ENCODE measurements at places on chromosomes 16 and 17.

DNA sequence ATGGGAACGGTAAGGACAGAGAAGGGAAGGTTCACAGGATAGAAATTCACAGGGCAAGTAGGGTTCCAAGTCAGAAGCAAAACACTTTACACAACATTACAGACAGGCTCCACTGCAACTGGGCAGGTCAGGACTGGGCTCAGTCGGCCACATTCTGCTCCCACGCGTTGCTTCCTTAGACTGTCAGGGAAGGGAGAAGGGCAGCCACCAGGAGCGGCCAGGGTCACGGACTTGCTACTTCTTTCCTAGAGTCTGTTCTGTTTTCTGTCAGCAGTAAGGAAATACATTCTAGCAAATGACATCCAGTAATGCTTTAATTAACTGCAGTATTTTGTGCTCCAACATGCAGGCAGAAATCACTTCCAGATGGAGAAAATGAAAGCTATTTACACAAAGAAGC, 160.3 kb upstream of the RPH3AL start:
- DNase-seq: no peak

DNA sequence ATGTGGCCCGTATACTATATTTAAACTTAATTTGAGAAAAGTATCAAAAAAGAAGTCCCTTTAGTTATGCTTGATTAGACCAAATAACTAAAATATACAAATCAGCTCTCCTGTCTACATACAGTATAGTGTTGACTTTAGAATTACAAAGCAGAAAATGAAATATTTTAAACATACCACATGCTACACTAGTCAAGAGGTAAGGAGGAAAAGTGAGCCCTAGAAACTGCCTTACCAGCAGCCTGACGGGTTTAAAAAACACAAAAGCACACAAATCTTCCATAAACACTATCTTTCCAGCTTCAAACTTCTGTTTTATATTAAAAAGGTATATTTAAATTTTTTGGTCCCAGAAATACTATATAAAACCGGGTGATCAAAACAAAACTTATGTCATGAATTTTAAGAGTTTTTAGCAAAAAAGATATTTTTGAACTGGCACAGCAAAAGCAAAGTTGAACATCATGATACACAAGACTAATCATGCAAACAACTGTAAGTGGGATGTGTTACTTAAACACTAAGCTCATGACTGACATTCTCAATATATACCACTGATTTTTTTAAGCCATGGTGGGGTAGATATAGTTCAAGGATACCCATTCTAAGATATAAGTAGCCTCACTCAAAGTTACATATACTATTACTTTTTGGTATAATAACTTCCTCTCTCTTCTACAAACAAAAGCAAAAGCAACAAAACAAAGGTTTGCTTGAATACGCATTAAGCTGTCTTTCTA, 11.8 kb downstream of the KLHL10 start:
- no peak for DNase-seq

GRCh38 chr16:70390774-70391173, 44.1 kb downstream of the DDX19A start:
- no peak for DNase-seq

DNA sequence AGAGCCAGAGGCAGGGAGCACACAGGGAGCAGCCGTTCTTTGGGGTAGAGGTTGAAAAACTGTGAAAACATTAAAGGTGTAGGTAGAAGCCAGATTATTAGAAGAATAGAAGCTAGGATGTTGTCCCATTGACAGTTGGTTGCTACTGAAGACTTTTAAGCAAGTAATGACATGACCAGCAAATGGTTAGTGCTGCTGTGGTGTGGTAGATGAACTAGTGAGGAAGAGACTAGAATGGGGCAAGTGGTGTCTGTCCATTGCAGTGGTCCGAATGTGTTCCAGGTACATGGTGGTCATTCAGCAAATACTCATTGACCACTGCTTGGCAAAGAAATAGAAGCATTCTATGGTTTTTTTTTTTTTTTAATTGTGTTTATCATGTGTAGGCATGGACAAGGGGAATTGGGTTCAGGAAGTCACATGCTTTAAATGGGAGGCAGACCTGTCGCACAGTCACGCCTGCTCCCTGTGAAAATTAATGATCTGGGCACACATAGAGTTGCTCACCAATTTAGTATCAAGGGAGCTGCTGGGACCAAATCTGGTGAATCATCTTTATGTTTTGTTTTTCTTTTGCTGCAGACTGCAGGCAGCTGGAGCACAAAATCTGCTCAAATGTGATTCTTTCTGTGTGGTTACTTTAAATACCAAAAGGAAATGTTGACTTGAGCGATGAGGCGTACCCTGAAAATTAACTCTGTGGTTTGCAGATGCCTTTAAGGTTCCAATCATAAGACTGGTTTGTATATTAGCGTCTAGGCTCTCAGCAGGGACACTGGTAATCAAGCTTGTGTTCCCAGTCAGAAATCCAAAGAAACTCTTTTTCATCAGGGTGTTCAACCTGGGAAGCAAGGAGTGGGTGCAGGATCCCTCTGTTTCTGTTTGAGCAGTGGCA, 30.7 kb downstream of the YPEL2 start:
- DNase-seq: no peak

- no peak for DNase-seq
These were observed 164.7 kb downstream of the ABCA8 start for GRCh38 chr17:68790492-68790891.

DNA sequence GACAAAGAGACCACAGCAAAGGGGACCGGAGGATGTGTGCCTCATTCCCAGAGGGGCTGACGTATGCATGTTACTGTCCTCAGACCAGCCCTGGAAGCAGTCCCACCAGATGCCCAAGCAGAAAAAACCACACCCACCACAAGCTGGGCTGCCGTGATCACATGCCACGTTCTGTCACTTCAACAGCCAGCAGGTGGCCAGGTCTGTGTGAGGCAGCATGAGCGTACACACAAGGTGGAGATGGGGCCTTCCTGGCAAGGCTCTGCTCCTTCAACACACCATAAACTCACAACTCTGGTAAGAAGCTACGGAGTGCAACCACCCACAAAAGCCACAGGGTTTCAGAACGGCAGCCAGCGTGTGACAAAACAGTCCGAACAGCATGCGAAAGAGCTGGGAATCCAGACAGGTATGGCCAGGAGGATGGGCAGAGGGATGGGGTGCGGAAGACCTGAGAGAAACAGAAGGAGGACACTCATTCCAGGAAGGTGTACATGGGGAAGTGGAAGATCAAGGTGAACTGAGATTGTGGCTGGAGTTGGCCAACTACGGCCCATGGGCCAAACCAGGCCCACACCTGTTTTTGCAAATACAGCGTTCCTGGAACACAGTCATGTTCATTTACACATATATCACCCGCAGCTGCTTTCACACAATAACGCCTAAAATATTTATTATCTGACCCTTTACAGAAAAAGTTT, 27.9 kb downstream of the MBTPS1 start:
- DNase-seq: peak; percentile 50

DNA sequence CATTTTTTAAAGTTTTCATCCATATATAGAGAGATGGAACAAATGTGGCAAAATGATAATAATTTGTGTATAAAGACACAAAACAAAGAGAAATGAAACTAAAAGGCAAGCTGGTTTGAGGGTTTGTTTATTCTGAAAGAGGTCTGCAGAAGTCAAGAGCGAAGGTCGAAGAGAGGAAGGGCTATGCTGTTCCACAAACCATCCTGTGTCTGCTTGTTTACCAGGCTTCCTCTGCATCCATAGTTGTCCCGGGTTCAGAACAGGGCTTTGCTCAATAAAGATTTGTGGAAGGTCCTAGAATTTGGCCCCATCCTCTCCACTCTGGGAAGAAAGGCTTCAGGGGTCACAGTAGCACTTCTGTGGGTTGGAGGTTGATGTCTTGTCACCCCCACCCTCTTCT, 2.4 kb upstream of the MARVELD3 start:
- DNase-seq: no peak

DNA sequence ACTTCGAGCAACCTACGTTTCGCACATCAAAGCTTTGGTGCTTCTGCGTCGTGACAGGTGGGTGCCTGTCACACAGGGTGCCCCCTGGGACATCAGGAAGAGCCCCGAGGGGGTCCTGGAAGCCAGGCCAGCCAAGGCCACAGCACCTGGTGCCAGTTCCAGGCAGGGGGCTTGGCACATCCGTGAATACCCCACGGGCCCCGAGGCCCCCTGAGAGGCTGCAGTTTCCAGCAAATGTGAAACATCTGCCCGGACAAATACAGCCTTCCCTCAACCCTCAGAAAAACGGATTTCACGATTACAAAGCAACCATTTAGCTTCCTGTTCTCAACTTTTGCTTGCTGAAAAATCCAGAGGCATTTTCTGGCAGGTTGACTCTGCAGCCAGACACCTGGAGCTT, 109.3 kb upstream of the METRNL start:
- DNase-seq: no peak

GRCh38 chr17:63434951-63435571, 11.0 kb downstream of the CYB561 start:
- DNase-seq: no peak

DNA sequence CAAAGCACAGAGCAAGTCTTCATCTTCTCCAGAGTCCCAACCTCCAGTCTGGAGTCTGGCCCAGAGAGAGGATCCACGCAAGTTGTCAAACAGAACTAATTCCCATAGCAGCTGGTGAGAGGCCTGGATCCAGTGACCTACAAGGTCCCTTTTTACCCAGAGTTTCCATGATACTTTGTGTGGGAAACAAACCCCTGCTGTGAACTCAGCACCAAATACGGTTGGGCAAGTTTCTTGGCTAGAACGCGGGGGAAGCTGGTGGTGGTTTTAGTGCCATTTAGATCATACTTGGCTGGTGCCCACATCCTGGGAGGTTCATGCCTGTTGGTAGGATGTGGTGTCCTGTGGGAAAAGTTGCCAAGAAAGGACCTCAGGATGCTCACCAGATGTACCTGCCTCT, 18.1 kb downstream of the TMC7 start:
- no peak for DNase-seq

GRCh38 chr16:66846831-66847230, 2.6 kb downstream of the CA7 start:
- no peak for DNase-seq

DNA sequence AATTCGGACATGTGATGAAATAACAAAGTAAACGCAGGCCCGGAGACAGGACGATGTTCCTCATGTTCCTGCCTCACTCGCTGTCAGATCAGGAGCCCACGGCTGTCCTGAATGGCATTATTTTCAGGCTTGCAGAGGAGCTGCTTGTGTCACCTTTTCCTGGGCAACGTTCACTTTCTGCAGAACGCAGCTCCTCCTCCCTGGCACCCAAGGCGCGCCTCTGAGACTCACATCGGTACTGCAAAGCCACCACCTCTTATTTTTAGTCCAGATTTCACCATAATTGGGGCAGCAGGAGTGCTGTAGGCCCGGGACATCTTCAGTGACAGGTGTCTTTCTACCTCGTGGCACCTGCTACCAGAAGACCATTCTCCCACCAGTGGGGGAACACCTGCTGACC, 8.0 kb upstream of the C16orf96 start:
- DNase-seq: no peak

DNA sequence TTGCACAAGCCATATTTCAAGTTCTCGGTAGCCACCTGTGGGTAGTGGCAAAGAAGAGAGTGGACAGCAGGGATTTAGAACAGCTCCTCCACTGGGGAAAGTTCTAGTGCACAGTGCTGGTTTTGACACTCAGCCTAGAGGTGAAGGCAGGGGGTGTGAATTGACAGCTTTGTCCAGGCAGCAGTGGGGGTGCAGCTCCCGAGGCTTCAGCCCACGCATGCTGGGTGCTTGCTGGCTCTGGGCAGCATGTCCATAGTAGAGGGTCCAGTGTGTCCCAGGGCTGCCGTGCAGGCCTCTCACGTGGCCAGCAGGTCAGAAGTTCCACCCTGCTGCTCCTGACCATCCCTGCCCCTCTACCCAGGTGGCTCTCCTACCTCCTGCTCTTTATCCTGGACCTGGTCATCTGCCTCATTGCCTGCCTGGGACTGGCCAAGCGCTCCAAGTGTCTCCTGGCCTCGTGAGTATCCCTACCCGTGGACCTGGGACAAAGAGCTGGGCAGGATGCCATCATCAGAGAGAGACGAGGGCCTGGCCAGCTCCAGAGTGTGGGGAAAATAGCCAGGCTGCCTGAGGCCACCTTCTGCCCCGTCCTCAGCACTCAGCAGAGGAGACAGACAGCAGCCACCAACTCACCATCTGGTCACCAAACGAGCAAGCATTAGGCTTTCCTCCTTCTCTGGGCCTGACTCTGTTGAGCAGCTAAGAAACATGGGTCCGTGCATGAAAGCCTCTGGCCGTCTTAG, 29.8 kb downstream of the TTYH2 start:
- DNase-seq: no peak

- DNase-seq: no peak
These were observed 64.3 kb downstream of the PGS1 start for GRCh38 chr17:78442648-78443218.

GRCh38 chr17:7406235-7406825, 1.3 kb upstream of the NLGN2 start:
- DNase-seq: no peak

- no peak for DNase-seq
These were observed 40.9 kb downstream of the USP10 start for GRCh38 chr16:84740596-84741116.

GRCh38 chr16:88957887-88958577, 19.0 kb downstream of the CBFA2T3 start:
- no peak for DNase-seq

DNA sequence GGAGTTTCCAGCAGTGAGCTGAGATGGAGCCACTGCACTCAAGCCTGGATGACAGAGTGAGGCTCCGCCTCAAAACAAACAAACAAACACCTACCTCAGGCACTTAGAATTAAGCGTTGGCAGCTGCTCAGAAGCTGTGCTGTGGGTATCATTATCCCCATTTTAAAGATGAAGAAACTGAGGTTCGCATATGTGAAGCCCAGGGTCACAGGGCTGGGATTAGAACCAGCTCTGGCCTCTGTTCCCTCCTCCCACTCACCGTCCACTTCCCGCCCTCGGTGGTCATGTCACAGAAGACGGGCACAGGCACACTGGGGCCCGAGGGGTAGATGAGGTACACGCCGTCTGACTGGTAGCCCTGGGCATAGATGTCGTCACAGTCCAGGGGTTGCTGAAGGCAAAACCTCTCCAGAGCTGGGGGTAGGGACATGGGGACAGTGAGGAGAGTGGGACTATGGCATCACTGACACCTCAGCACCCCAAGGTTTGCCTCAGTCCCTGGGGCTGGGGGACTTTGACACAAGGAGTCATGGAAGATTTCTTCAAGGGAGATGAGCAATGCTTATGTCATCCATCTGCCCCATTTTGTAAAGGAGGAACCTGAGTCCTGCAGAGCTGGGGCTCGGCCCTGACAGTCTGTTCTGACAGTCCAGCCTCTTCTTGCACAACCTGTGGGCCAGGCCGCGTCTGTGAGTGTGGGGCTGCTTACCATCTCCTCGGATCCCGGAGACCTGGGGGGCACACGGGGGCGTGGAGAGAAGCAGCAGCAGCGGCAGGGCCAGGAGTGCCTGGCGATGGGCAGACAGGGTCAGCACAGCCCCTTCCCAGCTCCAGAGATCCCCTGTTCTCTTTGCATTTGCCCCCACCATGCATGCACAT, 700 bp downstream of the MFAP4 start:
- no peak for DNase-seq

Data from GM19239 (cell line).